ENCODE measurements at places on chromosomes 11 and 22.
A peak's percentile ranks its signal among the peaks of the same experiment; 100 is the strongest.

DNA sequence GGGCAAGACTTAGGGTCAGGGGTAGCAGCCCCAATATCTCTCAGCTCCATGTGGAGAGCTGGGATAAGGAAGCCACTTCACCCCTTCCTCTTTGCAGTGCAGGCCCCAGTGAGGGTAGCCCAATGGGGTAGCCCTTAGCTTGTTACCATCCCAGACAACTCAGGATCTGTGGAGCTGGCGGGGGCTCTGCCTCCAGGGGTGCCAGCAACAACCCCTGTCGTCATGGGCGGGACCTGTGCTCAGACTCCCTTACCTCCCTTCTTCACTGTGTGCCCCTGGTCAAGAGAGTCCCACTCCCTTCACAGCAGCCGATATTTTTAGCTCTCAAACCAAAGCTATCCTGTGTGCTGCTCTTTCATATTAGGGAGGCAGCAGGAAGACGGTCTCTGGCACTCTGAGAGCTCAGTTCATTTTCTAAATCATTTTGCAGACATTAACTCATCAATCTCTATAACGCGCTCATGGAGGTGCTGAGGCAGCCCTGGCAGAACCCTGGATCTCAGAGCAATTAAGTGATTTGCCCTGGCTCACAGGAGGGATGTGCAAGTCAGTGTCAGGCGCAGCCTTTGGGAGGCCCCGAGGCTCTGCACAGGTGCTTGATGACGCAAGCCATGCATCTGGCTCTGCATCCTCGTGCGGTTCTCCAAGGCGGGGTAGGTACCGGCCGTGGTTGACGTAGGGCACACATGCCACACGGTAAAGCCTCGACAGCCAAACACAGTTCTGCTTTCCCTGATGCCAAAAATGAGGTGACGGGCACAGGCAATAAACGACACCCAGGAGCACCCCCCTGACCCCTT, 357.6 kb downstream of the SHANK2 start:
- DNase-seq = no peak

- no peak for DNase-seq
These were observed 368.6 kb downstream of the CTTN start for GRCh38 chr11:70766901-70767300.

DNA sequence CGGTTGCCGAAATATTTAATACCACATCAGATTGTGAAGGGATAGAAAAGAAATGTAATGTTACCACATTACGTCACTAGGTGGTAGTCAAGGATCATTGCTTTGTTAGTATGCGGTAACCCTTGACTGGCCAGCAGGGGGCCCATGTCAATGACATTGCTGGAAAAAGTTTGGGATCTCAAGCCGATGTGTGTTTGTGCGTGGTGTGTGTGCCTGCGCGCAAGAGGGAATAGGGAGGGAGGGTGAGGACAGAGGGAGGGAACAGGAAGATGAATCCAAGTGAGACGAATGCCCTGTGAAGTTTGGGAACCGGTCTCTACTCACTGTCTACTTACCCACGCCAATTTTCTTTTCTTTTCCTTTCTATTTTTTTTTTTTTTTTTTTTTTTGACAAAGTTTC, 10.7 kb upstream of the MRGPRX2 start:
- DNase-seq = peak; percentile 29

DNA sequence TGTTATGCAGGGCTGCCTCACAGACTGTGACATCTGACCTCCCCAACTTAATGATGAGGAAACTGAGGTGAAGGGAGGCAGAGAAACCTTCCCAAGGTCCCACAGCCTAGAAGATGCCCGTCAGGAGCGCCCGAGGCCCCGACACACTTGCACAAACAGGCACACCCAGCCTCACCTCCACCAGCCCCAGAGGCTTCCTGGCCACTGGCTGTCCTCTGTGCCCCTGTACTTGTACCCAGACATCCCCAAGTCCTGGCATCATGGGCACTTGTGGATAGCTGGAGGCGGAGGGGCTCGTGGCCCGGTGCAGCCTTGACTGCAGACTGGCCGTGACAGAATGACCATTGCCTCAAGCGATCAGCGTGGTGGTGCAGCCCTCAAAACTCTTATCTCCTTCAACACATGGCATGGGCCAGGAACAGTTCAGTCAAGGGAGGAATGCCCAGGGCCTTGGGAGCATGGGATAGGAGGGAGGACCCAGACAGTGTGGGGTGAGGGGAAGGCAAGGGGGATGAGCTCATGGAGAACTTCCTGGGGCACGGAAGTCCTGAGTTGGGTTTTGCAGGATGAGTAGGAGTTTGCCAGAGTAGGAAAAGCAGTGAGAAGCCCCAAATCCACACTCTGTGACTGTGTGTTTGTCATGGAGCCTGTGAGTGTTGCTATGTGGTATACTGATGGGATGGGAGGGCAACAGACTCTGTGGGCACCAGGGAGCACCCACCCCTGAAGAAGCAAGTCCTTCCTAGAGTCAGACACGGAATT, 25.8 kb upstream of the PPARA start:
- DNase-seq = no peak

DNA sequence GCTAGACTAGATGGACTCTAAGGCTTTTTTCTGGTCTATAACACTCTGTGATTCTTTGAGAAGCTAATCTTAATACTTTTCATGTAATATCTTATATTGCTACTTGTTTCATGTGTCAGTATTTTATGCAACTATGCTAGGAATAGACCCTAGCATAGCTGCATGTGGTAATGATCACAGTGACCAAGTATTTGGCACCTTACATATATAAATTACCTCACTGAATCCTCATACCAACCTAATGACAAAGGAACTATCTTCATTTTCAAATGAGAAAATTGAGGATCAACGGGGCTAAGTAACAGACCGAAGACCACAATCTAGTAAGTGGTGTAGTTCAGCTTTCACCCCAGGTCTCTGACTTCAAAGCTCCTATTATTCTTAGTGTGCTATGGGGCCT, 327.3 kb upstream of the PITPNB start:
- DNase-seq = no peak

DNA sequence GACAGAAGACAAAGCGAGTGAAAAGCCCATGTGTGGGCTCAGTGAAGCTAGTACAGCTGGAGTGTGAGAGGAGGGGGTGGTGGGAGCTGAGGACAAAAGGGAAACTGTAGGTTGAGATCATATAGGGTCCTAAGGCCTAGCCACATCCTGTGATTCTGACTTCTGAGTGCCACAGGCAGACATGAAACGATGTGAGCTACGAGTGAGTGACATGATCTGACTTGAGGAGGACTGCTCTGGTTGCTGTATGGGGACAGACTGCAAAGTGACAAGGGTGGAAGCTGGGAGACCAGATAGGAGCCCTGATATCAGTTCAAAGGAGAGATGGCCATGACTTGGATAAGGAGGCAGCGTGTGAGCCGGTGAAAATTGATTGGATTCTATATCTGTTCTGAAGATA, 85.4 kb downstream of the MICAL2 start:
- DNase-seq = no peak

DNA sequence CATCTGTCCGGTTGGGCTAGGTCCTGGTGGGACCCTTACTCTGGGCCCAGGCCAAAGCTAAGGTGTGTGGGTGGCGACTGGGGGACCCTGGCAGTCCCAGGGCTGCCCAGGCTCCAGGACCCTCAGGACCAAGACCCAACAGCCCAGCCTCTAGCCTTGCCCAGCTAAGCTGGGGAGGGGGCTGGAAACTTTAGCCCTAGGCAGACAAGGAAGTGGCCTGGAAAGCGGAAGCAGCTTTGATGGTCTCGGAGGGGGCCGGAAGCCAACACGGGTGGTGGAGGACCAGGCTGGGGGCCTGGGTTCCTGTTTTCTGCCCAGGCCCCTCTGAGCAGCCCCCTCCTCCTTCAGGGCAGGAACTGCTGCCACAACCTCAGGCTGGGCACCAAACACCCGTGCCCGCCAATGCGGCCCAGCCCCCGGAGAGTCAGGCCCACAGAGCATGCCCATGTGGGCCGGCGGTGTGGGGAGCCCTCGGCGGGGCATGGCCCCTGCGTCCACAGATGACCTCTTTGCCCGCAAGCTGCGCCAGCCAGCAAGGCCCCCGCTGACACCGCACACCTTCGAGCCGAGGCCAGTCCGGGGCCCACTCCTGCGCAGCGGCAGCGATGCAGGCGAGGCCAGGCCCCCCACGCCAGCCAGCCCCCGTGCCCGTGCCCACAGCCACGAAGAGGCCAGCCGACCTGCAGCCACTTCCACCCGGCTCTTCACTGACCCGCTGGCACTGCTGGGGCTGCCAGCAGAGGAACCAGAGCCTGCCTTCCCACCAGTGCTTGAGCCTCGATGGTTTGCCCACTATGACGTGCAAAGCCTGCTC, 2.8 kb downstream of the SIPA1 start:
- DNase-seq = no peak

Measured in frontal cortex (tissue), 4 donors.